ENCODE measurements at places on chromosomes 2 and 18.

- no peak for DNase-seq
Measured at GRCh38 chr2:179561702-179562101, 297.1 kb upstream of the SESTD1 start.

- DNase-seq: no peak
Measured at GRCh38 chr2:180360283-180360618, 353.2 kb upstream of the CWC22 start.

DNA sequence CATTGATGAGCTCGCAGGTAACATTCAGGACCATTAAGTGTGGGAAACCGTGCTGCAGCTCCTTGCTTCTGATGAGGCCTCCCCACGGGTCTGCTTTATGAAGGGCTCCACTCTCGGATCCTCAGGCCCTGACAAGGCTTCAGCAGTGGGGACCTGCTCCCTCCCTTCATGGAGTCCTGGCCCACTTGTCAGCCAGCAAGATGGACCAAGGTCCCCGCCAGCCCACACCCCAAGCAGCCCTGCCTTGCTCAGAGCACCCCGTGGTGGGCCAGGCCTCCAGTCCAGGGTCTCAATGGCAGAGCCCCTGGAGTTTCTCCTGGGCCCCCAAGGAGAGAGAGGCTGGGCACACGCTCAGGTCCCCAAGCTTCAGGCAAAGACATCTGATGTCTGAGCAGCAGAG, 41.5 kb downstream of the CROCC2 start:
- DNase-seq: no peak

DNA sequence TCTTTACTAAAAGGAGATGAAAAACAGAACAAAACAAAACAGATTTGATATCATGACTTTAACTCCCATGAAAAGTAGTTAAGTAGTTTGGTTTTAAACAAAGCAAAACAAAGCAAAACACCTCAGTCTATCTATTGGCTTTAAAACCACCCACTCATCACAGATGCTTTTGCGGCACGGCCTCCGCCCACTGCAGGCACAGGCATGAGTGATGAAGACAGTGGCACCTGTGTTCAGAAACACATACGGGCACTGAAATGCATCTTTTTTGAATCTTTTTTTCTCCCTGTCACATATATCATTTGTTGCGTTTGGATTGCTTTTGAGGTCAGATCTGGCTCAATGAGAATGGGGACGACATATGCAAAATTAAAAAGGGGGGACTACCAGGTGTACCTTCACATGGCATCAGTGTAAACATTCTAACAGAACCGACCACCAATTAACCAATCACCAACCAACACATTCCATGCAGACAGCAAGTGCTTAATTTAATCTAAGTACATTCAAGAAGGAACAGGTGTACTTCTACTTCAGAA, 147.4 kb upstream of the REV1 start:
- DNase-seq: no peak

- no peak for DNase-seq
Measured at GRCh38 chr2:44215827-44216226, 47.2 kb downstream of the PPM1B start.

- DNase-seq: no peak
Measured at GRCh38 chr2:235521844-235522243, 28.0 kb downstream of the AGAP1 start.

DNA sequence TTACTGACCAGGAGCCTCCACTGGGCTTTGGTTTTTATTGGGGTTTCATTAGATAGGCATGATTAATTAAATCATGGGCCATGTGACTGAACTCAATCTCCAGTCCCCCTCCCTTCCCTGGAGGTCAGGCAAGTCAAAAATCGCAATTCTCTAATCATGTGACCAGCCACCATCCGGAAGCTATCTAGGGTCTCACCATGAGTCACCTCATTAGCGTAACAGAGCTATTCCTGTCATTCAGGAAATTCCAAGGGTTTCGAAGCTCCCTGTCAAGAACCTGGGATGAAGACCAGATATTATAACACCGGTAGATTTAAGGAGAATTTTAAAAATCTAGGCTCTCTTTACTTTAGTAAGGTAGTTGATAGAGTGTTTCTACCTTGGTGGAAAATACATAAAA, 180.3 kb upstream of the TCF4 start:
- DNase-seq: no peak

- no peak for DNase-seq
Measured at GRCh38 chr2:203748331-203749126, 42.1 kb downstream of the CD28 start.

- DNase-seq: no peak
Measured at GRCh38 chr2:120005834-120006521, 6.9 kb upstream of the EPB41L5 start.

DNA sequence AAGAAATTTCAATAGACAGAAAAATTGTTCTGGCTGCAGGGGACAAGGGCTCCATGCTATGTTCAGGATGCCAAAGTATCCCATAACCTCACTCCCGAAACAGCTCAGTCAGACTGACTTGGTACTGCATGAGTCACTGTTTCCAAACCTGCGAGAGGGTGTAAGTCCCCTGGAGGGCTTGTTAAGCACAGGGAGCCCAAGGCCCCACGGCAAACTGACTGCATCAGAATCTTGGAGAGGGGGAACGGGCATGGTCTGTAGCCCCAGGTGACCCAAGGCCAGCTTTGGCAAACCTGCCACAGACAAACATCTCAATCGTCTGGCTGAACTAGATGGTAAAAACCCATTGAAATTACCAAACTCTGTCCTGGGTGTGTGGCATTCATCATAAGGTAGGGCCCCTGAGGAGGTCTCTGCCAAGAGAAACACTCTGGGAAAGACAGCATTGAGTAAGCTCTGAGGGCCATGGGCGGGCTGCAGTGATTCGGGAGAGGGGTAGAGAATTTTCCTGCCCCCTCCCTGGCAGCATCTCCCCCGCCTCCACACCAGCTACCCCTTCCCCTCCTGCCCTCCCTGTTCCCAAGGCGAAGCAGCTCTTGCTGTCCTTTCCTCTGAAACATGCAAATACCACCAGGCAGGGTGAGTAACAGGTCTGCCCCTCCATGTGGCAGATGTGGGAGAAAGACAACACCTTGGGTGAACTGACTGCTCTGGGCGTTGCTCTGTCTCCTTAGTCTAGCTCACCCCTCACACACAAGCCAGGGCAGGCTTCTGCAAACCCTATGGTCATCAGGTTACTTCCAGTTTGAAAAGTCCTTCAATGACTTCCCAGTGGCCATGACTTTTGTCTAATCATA, 274.7 kb upstream of the SIX2 start:
- DNase-seq: no peak

DNA sequence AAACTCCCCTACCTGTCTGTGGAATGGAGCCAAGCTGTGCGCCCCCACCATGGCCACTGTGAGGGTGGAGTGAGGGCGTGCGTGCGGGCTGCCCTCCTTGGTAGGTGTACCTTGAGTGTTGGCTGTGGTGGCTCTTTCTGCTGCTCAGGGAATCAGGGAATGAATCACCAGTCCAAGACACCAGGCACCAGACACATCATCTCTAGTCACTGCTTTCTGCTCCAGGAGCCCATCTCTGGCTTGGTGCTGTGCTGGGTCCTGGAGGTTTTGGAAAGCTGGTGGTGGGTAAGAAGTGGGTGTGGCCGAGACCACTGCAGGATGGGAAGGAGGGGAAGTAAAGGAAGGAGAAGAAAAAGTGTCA, 209.9 kb downstream of the SEPTIN10 start:
- no peak for DNase-seq

All from effector memory CD4-positive, alpha-beta T cell (primary cell).